ENCODE measurements at places on chromosomes 1 and 21.

DNA sequence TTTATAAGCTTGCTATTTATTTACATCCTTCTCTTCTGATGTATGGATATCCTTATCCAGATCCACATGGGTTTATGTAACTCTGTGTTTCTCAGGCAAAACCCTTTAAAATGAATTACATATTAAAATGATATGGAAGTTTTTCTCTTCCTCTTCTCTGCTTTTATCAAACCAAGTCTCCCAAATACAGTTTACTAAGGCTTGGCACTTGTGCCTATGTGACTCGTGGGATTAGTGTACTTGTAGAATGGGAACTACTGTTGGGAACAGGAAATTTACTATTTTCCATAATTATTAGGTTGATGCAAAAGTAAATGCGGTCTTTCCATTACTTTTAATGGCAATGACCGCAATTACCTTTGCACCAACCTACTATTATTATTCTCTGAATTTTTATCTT is 14.8 kb downstream of the SIM2 start:
- DNase-seq = no peak

DNA sequence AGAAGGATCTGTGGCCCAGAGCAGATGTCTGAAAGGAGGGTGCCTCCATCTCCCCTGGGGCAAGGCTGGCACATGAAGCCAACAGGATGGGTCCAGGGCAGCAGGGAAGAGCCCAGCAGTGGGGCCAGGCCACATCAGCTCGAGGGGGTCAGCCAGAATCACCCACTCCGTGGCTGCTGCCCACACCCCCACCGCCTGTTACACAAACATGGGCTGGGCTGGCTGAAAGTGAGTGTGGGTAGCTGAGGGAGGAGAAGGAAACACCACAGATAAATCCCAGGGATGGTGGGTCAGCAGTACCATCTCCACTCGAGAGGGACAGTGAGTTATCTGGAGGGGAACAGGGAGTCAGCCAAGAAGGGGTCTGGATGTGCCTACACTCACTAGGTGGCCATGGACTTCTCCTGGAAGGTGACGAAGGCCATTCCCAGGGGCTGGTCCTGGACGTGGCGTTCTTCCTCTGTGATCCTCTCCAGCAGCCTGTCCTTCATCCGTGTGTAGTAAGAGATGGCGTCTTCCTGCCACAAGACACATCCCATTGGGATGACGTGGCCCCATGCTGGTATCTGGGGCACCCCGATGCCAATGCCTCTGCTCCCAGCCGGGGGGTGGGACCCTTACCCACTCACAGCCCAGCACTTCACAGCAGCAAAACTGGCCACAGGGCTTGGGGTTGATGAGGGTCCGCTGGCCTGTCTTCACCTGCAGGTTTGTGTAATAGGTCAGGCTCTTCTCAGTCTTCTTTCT is 20.2 kb downstream of the TMEM63A start:
- no peak for DNase-seq

- no peak for DNase-seq
Observed at GRCh38 chr1:245441689-245442088, 286.9 kb downstream of the KIF26B start.

- DNase-seq = no peak
Observed at GRCh38 chr1:63911049-63911448, 137.2 kb downstream of the ROR1 start.

GRCh38 chr1:148158341-148159003 is 6.4 kb upstream of the NBPF11 start:
- DNase-seq = no peak

DNA sequence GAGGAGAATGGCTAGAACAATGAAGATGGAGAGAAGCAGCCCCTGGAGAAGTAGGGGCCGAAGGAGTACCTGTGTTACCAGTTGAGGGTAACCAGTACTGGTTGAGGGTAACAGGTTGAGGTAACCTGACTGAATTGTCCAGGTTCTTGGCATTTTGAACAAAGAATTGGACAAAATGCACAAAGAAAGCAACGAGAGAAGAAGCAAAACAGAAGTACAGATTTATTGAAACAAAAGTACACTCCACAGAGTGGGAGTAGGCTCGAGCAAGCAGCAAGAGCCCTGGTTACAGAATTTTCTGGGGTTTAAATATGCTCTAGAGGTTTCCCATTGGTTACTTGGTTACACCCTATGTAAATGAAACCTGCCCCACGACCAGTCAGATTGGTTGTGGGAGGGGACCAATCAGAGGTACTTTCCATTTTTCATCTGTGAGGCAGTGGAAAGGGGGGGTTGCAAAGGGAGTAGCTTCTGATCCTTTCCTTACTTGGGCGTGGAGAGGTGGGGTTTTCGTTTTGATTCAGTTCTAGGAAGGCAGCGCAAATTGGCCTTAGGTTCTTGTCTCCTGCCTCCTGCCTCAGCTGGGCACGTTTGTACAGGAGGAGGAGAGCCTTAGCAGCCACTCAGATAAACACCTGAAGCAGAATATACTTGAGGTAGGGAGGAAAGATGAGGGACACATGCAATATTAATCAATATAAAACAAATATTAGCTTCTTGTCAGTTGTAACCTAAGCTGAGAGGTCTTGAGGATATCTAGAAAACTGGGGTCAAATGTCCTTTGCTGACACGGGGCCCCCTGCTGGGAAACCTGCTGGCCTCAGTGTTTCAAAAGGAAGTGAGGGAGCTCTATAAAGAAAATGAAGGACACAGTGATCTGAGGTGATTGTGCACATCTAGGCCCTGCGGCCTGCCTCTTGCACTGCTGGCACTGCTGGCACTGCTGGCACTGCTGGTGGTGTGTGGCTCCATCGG is 14.3 kb upstream of the LSM10 start:
- peak; percentile 52 for DNase-seq

GRCh38 chr1:15443281-15443680 is 5.0 kb downstream of the CTRC start:
- no peak for DNase-seq

DNA sequence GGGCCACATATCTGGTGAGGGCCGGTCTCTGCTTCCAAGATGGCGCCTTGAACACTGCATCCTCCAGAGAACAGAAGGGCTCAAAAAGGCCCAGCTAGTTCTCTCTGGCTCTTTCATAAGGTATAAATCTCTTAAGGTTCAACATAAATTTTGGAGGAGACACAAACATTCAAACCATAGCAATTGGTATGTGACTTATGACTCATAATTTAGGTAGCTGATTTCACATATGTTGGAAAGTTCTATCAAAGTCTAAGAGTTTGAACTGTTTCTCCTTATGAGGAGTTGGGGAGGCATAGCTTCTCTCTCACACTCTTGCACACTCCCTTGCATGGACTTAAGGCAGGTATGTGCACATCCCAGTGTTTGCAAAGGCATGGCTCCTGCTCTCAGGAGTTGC is 5.1 kb upstream of the FYB2 start:
- no peak for DNase-seq

- no peak for DNase-seq
Observed at GRCh38 chr1:77400781-77401180, 119.0 kb downstream of the AK5 start.

All from activated naive CD8-positive, alpha-beta T cell treated with anti-CD3 and anti-CD28 coated beads, Interleukin-2, amount 50 U/mL, for 24 hours (primary cell).